ENCODE measurements at places on chromosomes 16 and 17.

DNA sequence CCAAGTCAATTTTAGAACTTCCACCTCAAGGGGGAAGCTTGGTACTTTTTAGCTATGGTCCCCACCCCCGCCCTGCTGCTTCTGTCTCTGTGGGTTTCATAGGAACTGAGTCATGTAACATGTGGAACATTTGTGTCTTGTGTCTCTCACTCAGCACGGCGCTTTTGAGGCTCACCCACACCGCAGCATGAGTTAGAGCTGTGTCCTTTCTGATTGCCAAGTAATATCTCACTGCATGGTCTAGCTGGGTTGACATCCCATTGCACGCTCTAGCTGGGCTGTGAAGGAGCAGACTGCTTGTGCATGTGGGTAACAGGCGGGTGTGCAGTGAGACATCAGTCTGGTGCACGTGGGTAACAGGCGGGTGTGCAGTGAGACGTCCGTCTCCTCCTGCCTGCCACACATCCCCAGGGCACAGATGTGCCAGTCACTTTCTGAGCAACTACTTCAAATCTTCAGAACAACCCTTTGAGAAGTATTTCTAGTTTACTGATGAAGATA is 26.4 kb upstream of the SLC7A5 start:
- no peak for DNase-seq

- no peak for DNase-seq
Measured at GRCh38 chr16:47977802-47978201, 178.0 kb downstream of the ABCC12 start.

- no peak for DNase-seq
Measured at GRCh38 chr17:77708936-77709335, 249.6 kb upstream of the TNRC6C start.

DNA sequence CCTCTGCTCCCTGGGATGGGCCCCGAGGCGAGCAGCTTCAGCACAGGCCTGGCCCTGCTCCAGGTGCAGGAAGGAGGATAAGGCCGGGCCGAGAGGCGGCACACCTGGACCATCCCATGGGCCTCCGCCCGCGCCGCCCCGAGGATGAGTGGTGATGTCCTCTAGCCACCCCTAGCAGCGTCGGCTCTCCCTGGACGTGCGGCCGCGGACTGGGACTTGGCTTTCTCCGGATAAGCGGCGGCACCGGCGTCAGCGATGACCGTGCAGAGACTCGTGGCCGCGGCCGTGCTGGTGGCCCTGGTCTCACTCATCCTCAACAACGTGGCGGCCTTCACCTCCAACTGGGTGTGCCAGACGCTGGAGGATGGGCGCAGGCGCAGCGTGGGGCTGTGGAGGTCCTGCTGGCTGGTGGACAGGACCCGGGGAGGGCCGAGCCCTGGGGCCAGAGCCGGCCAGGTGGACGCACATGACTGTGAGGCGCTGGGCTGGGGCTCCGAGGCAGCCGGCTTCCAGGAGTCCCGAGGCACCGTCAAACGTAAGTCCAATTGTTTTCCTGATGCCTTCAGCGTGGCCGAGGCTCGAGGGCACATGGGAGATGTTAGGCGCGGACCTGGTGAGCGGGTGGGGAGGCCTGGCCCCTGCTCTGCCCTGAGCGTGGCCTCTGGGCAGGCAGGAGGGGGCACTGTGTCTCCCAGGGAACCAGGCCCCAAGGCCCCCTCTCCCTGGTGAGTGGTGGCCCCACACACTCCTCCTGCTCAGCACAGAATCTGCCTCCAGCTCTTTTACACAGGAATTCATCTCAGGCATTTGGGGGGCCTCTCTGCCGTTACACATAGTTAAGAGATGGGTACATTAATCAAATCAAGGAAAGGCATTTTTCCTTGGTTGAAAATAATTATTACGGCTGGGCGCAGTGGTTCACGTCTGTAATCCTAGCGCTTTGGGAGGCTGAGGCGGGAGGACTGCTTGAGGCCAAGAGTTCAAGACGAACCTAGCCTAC is 855 bp downstream of the TMEM204 start:
- no peak for DNase-seq

GRCh38 chr17:67449065-67449464 is 72.0 kb downstream of the PITPNC1 start:
- DNase-seq = no peak

DNA sequence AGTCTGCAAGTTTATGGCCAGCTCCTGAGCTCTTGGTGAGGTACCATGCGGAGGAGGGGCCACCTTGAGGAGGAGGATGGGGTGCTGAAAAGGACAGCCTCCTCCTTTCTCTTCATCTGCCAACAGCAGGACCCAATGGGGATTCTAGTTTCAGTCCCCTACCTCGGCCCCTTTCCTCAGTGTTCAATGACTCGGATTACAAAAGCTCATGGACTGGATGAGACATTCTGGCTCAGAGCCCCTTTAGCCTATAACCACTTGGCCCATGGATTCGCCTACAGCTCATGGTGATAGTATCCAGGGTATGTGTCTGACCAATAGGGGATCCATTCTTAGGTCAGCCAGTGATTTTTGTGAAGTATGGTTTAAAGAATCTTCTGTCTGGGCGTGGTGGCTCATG is 8.5 kb upstream of the PIK3R6 start:
- no peak for DNase-seq

DNA sequence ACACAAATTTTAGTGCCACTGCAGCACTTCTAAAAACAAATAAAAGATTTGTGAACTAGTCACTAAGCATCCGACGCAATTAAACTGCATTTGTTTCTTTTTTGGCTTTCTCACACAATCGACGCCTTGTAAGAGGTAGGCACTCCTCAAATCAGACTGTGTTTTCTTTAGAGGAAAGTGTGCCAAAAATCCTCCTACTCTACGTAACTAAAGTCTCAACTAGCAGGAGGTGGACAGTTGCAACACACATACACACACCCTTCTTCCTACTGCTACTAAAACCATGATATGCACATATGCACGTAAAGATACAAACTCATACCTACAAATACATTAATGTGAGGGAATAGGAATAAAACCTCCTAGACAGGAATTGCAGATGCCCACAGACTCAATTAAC is 844.7 kb upstream of the SOX9 start:
- no peak for DNase-seq

GRCh38 chr17:55086635-55087058 is 118.1 kb downstream of the STXBP4 start:
- no peak for DNase-seq

- DNase-seq = no peak
Measured at GRCh38 chr16:85523602-85524364, 89.3 kb upstream of the GSE1 start.

GRCh38 chr17:75152922-75153779 is 1.2 kb downstream of the JPT1 start:
- peak; percentile 57 for DNase-seq

DNA sequence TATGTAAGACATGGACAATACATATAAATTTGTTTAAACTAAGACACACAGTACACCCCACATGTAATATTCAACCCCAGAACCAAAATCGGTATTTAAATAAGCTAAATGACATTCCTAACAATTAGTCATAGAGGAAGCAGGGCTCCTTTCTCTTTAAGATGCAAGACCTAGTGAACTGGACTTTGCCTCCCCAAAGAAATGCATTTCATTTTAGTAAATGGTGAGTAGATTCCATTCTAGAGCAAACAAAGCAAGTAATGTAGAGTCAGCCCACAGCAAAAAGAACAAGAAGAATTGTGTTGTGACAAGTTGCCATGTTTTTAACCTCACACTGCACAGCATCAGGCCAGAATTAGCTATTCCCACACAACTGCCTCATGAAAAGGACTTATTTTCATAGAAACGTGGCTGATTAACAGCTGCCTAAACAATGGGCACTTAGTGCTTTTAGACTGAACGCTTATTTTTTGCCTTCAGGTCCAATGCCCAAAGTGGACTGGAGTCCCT is 14.4 kb downstream of the DNAJC7 start:
- DNase-seq = no peak

- peak; percentile 65 for DNase-seq
Measured at GRCh38 chr16:84507011-84507982, 2.8 kb upstream of the MEAK7 start.

GRCh38 chr16:48580925-48581500 is 29.0 kb downstream of the N4BP1 start:
- DNase-seq = no peak

GRCh38 chr16:28317040-28317880 is 24.9 kb downstream of the SBK1 start:
- DNase-seq = peak; percentile 69

DNA sequence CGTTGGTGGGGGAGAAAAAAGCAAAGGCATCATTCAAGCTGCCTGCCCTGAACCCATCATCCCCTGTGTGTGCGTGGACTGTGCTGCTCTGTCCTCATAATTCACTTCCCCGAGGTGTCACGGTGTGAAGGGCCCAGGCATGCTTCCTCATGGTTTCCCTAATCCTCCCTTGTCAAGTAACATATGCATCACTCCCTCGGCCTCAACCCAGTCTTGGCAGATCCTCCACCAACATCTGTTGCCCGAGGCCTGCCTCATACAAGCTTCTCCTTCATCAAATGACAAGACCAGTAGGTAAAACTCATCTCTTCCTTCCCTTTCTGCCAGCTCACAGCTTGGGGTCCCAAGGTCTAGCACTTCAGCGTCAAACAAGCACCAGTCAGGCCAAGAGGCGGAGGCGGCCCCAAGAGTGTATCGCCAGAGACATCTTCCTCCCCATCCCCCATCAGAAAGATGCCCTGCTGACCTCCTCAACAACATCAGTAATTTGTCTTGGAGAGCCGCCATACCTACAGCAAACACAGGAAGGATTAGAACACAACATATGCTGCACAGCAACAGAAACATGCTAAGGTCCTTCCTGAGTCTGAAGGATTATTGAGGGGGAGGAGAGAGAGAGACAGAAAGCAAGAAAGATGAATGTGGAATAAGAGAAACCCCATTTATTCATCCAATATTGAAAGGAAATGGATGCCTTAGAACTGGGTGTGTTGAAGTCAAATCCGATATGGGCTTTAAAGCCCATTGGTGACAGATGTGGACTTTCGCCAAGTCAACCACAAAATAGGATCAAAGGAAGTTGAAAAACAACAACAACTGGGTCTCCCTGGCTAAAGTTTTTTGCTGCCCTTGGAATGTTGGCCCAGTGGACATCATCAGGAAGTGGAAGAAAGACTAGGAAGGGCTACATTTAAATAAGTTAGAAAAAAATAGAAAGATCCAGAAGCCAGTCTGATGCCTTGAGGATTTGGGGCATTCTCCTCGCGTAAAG is 38.4 kb downstream of the SOX9 start:
- DNase-seq = no peak

DNA sequence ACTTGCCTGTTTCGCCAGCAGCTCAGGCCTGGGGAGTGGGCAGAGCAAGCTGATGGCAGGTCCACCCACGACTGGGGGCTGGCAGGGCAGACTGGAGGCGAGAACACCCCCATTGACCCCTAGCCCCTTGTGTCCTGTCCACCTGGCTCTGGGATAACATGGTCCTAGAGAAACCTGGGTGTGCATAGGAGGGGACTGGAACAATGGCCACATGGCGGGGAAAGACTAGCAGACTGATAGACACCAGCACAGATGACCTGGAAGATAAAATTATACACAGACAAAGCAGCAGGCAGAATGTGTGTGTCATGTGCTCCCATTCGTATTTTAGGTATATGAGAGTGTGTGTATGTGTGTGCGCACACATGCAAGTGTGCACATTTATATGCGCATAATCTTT is 23.5 kb downstream of the NUBP1 start:
- DNase-seq = no peak

DNA sequence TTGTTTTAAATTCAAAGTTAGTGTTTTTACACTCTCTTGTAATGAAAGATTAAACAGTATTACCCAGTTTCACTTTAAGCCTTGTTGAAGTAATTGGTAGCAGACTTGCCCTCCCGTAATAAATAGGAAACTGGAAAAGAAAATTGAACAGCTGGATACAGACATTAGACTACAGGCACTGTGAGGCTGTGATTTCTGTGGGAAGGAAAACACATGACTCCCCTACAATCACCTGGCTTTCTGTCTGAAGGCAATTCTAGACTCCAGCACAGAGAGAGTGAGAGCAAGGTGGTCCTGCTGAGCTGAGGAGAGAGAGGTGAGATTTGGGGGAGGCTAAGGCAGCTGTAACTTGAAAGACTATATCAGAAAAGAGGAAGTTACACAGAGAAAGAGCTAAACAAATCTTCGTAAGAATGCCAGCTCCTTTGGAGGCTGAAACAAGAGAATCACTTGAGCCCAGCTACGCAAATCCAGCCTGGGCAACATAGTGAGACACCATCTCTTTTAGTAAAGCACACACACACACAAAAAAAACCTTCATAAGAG is 57.8 kb upstream of the CDYL2 start:
- DNase-seq = no peak

DNA sequence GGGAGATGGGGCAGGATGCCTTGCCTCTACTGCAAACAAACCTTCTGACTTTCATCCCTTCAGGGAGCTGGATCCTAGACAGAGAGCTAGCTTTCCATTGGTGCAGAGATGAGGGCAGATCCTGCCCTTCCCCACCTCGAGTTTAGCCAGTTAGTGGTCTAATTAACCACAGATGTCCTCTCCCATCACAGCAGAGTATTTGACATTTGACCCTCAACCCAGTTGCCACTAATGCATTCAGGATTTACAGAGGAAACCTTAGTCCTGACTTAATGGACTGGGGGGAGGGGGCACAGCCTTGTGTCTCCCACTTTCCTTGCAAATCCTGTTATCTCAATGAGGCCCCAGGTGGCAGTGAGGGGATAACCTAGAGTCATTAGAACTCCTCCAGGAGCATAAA is 10.2 kb downstream of the PIP4K2B start:
- no peak for DNase-seq

DNA sequence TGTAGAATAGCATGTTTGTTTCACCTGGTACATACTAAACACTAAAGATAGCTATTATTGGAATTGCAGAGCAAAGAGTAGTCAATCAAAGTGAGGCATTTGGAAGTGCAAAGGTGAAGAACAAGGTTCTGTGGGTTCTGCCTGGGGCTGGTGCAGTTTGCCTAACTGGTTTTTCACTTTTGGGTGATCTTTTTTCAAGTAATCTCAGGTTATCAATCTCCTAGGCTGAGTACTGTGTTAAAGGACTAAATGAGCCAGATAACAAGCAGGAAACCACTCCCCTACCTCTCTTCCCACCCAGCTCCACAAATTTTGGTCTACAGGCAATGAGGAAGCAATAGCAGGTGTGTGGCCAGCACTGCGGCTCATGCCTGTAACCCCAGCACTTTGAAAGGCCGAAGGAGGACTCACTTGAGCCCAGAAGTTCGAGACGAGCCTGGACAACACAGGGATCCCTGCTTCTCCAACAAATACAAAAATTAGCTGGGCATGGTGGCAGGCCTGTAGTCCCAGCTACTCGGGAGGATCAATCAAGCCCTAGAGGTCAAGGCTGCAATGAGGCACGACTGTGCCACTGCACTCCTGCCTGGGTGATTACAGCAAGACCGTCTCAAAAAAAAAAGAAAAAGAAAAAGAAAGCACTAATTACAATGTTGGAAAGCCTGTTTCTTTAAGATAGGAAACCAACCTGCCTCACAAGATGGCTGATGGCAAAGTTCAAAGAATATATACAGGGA is 2.0 kb upstream of the NTAN1 start:
- no peak for DNase-seq

GRCh38 chr16:48295488-48296281 is 48.3 kb upstream of the ABCC11 start:
- no peak for DNase-seq

GRCh38 chr17:55496094-55496881 is 15.0 kb downstream of the SMIM36 start:
- no peak for DNase-seq
